ENCODE measurements at places on chromosomes 12 and 14. TPM values are rescaled to one million over a fixed set of nuclear protein-coding genes. Genes with fewer than 3 reads are reported as not detected.

Gene CD69
- 1.7 TPM for total RNA-seq

GRCh38 chr12:111788178-111788654, 21.5 kb downstream of the ALDH2 start:
- DNase-seq = peak; percentile 52

Gene TAS2R31
- 4.1 TPM for total RNA-seq

GRCh38 chr12:1642513-1642912, 13.5 kb downstream of the WNT5B start:
- no peak for DNase-seq

- DNase-seq = no peak
Measured at GRCh38 chr12:125381373-125381772, 316.1 kb downstream of the AACS start.

Gene DDN
- 0.12 TPM for total RNA-seq

GRCh38 chr12:53513712-53514410, 6.6 kb upstream of the NPFF start:
- no peak for DNase-seq

- no peak for DNase-seq
Measured at GRCh38 chr14:34732802-34733201, 18.4 kb upstream of the CFL2 start.

GRCh38 chr12:66103016-66103913, 27.3 kb downstream of the LLPH start:
- peak; percentile 12 for DNase-seq

Gene C14orf132
- 2.6 TPM for total RNA-seq

DNA sequence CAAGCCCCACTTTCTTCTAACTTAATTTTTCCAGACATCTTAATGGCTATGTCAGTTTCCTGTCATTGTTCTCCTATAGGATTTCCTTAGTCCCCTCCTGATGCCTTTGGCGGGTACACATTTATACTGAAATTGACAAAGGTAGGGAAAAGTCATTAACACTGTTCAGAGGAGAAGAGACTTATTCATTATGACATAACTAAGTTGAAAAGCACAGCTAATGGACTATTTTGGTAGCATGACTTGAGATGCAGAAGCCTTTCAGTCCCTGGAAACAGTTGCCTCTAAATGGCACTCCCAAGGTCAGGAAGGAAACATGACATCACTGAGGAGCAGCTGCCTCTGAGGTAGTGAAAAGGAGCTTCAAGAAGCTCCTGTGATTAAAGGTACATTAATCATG, 317.5 kb upstream of the KITLG start:
- DNase-seq = no peak

Gene DNAAF2
- 13.2 TPM for total RNA-seq

- DNase-seq = no peak
Measured at GRCh38 chr14:60643141-60643462, 6.2 kb downstream of the SIX1 start.

DNA sequence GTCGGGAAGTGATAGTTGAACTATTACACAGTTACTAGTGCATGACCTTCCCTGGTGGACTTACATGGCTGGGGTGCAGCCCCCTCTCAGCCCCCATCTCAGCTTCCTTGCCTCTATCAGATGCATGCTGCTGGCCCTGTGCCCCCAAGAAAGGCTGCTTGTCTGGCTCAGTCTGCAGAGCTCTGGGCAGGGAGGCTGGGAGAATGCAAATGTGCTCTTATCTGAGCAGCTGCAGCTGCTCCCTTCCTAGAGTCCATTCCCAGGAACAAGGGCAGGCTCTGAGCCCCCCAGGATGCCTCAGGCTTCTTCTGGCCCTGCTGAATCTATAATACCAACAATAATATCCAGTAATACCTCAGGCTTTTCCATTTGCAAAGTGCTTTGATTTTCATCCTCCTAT, 218.1 kb upstream of the SRRM4 start:
- no peak for DNase-seq

GRCh38 chr14:23047034-23047634, 5.1 kb downstream of the PSMB11 start:
- no peak for DNase-seq

DNA sequence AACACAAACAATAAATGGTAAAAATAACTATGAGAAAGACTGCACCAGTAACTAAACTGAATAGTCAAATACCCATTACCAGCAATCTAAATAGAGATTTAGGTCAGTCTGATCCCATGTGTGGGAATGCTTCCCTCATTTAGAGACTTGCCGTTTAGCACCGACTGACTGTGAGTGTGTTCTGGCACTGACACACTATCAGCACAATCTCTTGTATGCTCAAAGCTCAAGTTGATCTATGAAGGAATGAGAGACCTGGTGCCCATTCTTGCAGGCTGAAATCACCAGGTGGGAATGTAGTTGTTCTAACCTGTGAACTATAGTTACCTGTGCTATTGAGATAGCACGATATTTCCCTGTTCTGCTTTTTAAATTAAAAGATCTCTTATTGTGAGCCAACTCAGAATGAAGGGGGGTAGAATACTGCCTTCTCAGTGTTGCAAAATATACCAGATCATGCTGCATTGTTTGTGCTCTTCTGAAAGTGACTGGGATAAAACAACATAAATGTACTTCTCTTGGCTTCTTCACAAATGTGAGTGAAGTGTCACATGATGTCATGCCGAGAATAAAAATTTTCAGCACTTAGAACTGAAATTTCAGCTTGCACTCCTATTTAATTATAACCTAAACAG, 99.6 kb downstream of the LIN7A start:
- DNase-seq = no peak

Gene BMAL2
- 68.2 TPM for total RNA-seq

Gene KRT3
- not detected for total RNA-seq

Measured in Calu3 (cell line).